ENCODE measurements at places on chromosomes 2 and 18.

GRCh38 chr2:25341011-25341727 is 556 bp downstream of the DNMT3A start:
- DNase-seq: no peak

DNA sequence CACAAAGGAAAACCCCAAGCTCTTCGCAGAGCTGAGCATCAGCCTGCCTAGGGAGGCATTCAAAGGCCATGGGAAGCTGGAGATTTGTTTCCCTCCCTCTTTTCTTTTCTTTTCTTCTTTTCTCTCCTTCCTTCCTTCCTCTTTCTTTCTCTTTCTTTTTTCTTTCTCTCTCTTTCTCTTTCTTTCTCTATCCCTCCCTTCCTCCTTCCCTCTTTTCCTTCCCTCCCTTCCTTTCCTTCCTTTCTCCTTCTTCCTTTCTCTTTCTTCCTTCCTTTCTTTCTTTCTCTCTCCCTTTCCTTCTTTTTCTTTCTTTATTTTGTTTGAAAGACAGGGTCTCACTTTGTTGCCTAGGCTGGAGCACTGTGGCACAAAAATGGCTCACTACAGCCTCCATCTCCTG is 168.4 kb upstream of the ARL4C start:
- DNase-seq: no peak

GRCh38 chr2:119012345-119013301 is 70.6 kb downstream of the MARCO start:
- no peak for DNase-seq

DNA sequence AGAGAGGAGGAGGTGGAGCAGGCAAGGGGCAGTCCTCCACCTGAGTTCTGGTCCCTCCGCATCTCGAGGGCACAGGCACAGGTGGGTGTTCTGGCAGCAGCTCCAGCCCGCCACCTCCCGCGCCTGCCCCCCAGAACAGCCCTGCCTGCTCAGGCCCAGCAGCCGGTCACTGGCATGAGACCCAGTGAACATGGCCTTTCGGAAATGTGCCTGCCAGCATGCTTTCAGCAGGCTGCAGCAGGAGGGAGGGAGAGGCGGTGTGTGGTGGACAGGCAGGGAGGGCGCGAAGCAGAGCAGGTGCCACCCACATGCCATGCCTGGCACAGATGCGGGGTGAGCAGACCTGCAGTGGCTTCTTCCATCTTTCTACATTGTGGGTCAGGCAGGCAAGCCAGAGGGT is 3.4 kb upstream of the OR6B3 start:
- DNase-seq: no peak

DNA sequence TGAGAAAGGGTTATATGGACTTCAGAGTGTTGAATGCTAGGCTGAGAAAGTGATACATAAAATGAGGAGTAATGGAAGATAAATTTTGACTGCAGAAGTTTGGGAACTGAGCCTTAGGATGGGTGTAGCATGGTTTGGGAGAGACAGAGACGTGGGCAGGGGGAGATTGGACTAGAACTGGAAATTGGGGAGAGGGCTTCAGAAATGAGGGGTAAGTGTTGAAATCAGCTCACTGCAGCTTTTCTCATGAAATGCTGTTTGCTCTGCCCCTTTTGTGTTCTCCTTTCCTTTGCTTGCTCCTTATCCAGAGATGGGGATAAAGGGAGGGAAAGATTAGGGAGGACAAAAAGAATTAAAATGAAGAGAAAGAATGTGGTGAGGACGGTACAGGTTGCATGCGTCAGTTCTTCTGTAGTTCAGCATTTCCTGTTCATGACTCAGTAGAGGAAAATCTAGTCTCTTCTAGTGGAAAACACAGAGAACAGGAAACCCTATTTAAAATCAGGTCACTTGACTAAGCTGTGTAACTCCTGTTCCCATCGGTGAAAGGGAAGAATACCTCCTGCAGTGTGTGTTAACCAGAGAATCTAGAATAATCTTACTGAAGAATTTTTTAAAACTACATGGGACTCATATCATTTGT is 105.6 kb downstream of the CRIM1 start:
- no peak for DNase-seq

GRCh38 chr18:58205443-58206160 is 161.6 kb downstream of the NEDD4L start:
- DNase-seq: no peak

GRCh38 chr2:120797421-120798221 is 62.0 kb downstream of the GLI2 start:
- DNase-seq: no peak

GRCh38 chr2:152171718-152172117 is 3.8 kb downstream of the STAM2 start:
- no peak for DNase-seq
